SK-N-SH (cell line): ENCODE measurements at places on chromosomes 1 and 21.

- no peak for DNase-seq
These were observed 136.5 kb downstream of the RERE start for GRCh38 chr1:8680664-8681650.

DNA sequence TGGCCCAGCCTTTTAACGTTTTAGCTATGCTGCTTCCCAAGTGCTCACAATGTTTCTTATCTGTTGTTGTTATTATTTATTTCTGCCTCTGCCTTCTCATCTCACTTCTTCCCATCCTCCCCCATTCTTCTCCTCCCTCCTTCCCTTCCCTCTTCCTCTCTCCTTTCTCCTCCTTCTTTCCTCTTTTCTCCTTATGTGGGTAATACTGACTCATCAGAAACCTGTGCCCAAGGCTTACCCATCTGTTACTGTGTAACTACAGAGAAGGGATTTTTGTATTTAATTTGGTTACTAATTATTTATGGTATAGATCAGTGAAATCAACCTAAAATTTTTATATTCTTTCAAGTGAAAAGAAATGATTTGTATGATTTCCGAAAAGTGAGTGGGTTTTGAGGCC is 120.3 kb downstream of the KCNK2 start:
- DNase-seq = no peak

GRCh38 chr1:171038284-171038683 is 52.4 kb upstream of the FMO3 start:
- DNase-seq = no peak

GRCh38 chr1:165069829-165070228 is 286.7 kb downstream of the LMX1A start:
- DNase-seq = no peak

GRCh38 chr1:208235982-208236761 is 8.0 kb downstream of the PLXNA2 start:
- DNase-seq = no peak

GRCh38 chr1:204885288-204885711 is 14.6 kb downstream of the NFASC start:
- no peak for DNase-seq
